Suppressor macrophage treated with lipopolysaccharide for 1 hour (primary cell): ENCODE measurements at places on chromosomes 16 and 17.

GRCh38 chr17:81114351-81115093, 50.8 kb upstream of the PVALEF start:
- no peak for DNase-seq

DNA sequence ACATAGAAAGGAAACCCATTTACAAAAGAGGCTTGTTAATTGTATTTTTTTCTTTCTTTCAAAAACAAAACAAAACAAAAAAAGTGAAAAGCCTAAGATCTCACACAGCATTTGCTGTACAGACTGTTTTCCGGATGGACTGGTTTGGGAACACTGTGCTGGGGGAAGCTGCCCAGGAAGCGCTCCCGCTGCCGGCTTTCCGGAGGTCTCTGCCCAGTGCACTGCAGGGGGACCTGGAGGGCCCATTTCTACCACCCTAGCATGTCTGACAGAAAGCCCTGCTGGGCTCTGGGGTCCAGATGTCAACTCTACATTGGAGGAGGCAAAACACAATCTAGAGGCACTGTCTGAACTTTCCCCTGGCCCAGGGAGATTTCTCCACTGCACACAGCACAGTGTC, 26.3 kb upstream of the CLEC18B start:
- no peak for DNase-seq

DNA sequence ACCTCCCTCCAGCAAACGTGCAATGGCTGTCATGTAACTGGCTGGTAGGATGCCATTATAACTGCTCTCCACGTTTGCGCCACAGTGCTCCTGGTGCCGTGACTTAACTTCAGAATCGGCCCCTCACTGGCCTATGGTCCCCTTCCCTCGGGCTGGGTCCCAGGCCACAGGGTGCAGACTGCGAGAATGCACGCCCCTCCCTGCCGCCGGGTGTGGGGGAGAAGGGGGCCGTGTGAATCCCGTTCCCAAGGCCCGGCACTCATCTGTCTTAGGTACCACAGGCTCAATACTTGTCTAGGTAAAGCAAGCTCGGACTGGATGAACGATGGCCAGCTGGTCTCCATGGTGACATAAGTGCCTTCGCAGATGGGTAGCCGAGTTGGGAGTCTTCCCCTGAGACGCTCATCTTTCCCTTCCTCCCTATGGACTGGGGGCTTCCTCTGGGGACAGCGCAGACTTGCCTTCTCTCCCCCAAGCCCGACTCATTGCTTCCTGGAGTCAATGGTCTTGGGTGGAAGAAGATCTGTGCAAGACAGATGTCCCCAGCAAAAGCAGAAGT, 37.8 kb downstream of the TIMM22 start:
- DNase-seq: no peak

- no peak for DNase-seq
These were observed 86.4 kb upstream of the LGALS9 start for GRCh38 chr17:27544350-27545131.

DNA sequence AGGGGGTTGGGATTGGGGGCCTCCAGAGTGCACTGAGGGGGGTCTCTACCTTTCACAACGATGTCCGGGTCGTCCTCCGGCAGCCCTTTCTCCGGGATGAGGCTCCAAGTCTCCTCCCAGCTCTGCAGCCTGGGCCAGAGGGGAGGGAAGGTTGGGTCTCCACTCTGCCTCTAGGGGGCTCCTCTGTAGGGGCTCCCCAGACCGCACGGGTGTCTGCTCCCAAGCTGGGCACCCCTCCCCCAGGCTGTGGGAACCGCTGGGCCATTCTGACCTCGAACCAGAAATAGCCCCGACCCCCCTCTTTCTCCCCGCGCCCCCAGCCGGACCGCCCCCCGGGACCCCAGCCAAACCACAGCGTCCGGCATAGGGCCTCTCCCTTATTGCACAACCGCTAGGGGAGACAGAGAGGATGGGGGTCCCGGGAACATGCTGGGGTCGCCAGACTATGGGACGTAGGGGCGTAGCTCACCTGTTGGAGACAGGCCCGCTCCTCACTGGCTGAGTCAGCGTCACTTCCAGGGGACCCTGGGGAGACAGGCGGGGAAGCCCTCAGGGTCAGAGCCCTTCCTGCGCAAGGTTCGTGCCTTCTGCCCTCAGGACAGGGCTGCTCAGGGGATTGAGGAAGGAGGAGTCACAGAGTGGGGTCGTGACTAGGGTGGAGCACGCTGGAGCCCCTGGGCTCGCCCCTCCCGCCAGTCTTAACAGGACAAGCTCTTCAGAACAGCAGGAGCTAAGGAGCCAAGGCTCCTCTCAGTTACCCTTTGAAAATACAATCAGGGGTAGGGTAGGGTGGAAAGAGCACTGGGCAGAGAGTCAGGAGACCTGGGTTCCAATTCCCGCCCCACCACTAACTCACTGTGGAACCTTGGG, 2.7 kb downstream of the PLEKHH3 start:
- peak; percentile 66 for DNase-seq
